Esophagus muscularis mucosa (tissue), 4 donors: ENCODE measurements at places on chromosomes 1 and 21. TPM values are rescaled to one million over a fixed set of nuclear protein-coding genes. Genes with fewer than 3 reads are reported as not detected.

- DNase-seq, result no peak
Measured at GRCh38 chr1:19577561-19577960, 66.5 kb upstream of the NBL1 start.

DNA sequence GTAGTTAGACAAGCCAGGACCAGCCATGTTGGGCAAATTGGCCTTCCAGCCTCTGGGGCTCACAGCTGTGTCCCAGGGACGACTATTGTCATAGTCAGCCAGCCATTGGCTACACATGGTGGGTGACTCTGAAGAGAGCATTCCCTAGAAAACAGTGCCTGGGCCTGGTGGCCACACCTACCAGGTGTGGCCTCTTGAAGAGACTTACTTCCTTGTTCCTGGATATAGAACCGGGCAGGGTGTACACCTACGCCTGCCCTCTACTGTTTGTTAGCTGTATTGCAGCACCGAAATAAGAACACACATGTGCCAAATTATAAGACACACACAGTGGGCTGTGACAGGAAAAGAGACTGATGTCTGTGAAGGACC is 134.6 kb upstream of the ARHGEF16 start:
- no peak for DNase-seq

- DNase-seq, result no peak
Measured at GRCh38 chr1:59601041-59601441, 213.7 kb upstream of the HOOK1 start.

DNA sequence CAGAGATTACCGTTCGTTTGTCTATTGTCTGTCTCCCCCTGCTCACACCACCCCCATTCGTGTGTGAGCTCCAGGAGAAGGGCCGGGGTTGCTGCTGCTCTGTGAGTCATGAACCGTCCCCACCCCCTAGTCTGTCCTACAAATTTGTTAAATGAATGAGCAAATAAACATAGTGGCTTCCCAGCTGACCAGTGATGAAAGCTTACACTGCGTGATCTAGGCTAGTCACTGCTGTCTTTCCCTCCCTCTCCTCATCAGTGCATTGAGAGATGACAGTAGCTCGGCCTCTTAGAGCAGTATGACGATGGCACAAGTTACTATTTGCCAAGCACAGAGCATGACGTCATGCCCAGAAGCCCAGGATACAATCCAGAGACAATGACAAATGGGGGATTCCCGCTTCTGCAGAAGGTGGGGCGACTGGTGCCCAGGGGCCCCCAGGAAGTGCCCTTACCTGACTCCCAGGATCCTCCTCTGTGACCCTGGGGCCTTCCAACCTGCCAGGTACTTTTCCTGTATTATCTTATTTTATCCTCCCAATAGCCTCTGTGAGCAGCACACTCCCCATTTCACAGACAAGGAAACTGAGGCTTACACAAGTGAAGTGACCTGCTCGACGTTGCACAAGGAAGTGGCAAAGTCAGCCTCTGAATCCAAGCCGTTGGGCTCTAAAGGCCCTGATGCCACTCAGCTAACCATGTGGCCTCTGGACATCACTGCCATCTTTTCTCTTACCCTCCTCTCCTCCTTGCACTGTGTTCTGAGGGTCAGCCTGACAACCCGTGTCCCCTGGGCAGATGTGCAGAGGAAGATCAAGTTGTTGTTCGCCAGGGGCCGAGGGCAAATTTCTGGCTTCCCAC is 8.6 kb upstream of the EPHA2 start:
- no peak for DNase-seq

F11R gene
- total RNA-seq, result 16.1 TPM

DNA sequence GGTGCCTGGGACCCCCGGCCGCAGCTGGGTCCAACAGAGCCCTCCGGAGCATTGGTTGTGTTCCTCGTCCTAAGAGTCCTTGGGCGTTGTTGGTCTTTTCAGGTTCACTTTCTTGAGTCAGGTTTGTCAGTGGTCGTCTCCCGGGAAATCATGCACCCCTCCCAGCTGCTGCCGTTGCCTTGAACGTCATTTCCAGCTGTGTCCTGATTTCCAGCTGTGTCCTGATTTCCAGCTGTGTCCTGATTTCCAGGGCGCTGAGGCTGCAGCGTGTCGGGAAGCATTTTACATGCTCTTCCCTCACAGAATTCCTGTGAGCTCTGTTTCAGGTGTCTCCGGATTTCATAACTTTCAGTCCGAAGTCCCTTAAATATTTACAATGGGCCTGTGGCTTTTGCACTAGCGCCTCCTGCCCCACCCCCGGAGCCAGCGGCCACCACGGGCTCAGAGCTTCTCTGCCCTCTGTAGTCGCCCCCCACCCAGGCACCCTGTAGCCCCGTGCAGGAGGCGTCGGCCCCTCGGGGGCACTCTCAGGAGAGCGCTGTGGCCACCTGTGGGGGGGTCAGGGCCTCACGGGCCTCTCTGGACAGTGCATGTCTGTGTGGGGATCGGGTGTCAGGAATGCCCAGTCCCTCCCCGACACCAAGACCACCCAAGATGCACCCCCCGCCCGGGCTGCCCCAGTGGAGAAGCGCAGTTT is 66.7 kb downstream of the COL18A1 start:
- DNase-seq, result no peak

DNA sequence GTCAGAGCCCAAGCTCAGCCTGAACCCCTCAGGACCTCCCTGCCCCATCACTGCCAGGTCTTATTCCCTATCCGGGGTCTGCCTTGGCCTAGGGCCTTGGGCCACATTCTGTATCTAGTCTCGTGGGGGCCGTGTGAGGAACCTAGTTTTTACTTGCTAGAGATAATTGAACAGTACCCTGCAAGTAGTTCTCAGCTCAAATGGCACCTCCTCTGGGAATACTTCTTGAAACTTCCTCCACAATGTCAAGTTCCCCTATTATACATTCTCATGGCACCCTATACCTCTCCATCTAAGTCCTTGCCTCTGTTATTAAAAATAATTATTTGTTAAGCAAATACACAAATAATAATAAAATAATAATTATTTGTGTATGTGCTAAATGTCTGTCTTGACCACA is 32.9 kb upstream of the CSF1 start:
- DNase-seq, result no peak

- DNase-seq, result no peak
Measured at GRCh38 chr1:147800804-147801203, 40.4 kb upstream of the GJA5 start.

GRCh38 chr1:176880955-176881595 is 283.4 kb downstream of the ASTN1 start:
- DNase-seq, result no peak

DNA sequence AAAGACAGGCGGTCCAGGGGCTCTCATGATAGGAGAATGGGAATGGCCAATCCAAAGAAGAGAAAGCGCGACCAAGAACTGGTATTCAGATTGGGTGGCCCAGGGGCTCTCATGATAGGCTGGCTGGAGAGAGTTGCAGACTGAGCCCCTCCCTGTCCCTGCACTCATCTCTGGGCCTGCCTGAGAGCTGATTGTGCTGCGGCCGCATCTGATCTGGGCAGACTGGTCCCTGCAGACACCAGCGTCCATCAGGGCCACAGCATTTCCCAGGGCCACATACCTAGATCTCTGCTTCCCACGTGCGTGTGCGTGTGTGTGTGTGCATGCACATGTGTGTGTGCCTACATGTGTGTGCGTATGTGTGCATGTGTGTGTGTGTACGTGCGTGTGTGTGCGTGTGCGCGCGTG is 30.4 kb upstream of the MAN1C1 start:
- no peak for DNase-seq

DNA sequence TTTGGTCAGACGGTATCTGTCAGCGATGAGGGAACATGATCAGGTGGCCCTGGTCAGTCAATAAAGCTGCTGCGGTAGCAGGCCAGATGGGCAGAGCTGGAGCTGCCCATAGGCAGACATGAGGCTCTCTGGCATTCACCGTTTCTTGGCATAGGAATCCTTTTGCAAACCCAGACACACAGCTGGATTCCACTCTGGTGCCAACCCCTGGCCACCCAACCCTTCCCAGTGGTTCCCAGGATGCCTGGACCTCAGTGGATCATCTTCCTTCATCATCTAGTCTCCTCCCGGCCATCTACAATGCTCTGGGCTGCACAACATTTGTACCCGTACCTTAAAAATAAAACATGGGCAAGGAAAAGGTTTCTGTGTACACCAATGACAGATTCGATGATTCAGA is 68.3 kb upstream of the ACTRT2 start:
- DNase-seq, result no peak

SNAPIN gene
- 47.8 TPM for total RNA-seq

DNA sequence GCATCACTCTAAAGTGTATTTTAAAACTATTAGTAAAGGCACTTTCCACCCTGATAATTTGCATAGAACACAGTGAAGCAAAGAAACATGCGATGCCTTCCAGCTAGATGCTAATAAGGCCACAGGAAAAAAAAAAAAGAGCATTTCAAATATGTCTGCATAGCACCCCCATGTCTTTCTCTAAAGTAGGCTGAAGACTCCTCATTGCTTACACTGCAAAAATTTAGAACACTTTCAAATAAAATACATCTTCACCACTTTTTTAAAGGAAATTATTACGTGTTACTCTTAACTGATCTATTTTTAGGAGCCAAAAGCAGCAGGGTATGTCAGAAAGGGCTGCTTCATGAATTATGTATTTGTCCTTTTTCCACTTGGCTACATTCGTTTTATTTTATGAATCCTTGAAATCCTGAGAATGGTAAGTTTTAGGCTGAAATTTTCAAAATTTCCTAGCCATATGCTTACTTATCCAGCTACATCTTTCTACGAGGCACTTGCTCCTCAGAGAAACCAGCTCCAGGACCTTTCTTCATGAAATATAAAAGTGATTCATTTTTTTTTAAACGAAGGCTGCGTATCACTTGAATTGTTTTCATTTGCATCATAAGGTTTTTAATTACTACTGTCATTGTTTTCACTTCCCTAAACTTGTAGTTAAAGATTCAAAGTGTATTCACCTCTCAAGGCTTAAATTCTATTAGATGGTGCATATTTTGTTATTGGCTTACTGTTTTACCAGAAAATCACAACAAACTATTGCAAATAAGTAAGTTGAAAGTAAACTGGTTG is 513.0 kb downstream of the PTPRC start:
- DNase-seq, result no peak

LCE1B gene
- total RNA-seq, result not detected

GRCh38 chr1:15848929-15849774 is 1.6 kb downstream of the SPEN start:
- peak; percentile 96 for DNase-seq

LAMB3 gene
- 0.63 TPM for total RNA-seq
